Posterior vena cava (tissue), 2 donors: ENCODE measurements at places on chromosomes 12 and 14.

- DNase-seq: no peak
These were observed 594.5 kb downstream of the NRXN3 start for GRCh38 chr14:78764645-78765044.

GRCh38 chr12:6067152-6067916 lies 57.1 kb downstream of the VWF start:
- DNase-seq: no peak

- no peak for DNase-seq
These were observed 82.9 kb downstream of the BCL2L14 start for GRCh38 chr12:12153596-12153995.

DNA sequence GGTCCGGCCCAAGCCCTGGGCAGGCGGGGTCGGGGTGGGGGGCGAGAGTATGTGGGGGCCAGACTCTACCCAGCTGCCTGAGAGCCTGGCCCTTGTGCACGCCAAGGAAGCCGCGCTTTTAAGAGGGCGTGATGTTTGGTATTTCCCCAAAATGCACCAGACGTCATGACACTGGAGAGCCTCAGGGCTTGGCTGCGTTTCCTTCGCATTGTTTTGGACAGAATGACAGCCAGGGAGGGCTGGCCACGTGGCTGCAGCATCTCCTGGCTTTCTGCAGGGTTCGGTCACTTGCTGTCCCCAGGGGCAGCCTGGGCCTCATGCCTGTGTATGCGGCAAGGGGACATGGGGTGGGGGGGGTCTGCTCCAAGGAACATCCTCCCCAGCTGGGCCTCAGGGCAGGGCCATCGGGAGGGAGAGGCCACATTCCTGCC lies 16.1 kb upstream of the NUDT14 start:
- DNase-seq: no peak

GRCh38 chr12:63922474-63922873 lies 78.0 kb downstream of the SRGAP1 start:
- no peak for DNase-seq

DNA sequence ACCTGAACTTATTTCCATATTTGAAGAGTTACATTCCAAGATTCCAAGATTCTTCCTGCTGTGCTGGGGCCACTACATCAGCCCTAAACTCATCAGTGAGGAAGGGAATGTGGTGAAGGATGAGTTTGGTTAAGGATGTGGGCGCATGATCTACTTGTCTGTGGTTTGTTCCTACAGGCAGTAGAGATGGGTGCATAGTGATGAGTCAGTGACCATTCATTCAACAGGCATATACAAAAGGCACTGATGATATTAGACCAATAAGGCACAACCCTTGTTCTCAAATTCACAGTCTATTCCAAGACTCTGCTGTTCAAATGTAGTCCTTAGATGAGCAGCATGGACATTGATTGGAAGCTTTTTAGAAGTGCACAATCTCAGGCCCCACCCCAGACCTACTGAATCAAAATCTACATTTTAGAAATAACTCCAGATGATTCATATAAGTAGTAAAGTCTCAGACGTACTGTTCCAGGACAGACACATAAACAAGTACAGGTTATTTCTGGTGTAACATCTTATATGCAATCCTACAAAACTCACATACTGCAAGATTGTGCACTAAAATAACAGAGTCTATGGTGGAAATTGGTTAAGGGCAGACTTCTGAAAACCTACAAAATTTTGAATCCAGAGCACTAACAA lies 47.7 kb upstream of the MAP3K9 start:
- DNase-seq: no peak

DNA sequence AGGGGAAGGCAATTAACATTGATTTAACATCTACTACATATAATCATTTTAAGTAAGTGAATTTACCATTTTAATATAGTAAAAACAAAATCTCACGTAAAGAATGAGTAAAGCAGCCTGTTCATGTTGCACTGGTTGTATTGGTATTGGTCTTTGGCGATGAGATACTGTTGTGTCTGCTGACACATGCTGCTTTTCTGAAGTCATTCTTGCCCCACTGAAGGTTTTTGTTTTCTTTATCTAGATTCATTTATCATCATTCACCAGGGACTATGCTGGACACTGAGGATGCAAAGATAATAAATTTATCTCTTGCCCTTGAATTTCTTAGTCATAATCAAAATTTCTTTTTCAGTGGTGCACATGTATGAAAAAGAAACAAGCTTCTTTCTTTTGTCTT lies 246.2 kb upstream of the NPAS3 start:
- no peak for DNase-seq

- peak; percentile 80 for DNase-seq
These were observed at the start of gene GPD1 for GRCh38 chr12:50103767-50104321. TSS of gene GPD1 (plus strand) at chr12:50104008. CDS start at chr12:50104051, 43 bp downstream.

DNA sequence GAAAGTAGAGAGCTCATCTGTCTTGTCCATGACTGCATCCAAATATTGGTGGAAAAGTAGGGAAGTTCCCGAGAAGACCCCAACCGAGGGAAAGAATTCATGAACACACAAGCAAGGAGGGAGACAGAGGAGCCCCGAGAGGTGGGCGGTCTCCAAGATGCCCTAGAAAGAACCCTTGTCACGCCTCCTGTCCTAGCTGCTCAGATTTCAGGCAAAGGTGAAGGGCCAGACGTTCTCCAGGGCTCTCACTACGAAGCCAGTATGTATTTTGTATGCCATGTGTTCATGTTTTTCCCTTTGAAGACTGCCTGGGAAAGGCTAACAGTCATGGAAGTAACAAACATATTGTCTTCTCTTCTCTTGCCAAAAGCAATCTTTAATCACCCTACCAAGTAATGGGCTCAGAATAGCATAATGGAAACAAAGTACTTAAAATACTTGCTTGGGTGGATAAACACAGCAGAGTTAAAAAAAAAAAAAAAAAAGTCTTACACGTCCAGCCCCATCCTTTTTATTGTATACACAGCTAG lies 99.2 kb upstream of the TBX3 start:
- peak; percentile 20 for DNase-seq

GRCh38 chr14:36515896-36516718 lies 3.9 kb downstream of the NKX2-1 start:
- DNase-seq: no peak

- DNase-seq: no peak
These were observed 32.7 kb downstream of the PARP2 start for GRCh38 chr14:20376071-20376588.

DNA sequence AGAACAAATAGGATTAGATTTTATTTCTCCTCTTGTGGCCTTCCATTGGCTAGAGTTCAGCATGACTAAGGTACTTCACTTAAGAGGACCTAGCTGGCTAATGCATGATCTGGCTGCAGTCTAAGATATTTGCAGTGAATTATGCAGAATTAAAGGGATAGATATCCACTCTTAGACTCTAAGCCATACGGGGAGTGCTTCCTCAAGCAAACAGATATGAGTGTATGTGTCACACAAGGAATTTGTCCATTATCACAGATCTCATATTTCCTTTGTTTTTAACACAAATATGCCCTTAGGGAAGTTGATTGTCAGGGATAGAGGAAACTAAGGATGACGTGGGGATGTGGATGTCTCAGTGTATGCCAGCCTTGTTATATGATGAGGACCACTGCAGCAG lies 88.1 kb upstream of the DHRS4 start:
- DNase-seq: no peak

DNA sequence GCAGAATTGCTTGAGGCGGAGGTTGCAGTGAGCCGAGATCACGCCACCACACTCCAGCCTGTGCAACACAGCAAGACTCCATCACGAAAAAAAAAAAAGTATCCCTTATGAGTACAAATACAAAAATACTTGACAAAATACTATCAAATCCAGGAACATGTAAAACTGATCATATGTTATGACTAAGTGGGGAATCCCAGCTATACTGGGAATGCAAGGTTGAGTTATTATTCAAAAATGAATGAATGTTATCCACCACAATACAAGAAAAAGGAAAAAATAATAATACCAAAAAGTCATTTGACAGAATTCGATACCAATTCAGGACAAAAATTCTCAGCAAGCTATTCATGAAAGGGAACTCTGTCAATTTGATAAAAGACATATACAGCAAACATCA lies 32.6 kb downstream of the MOK start:
- no peak for DNase-seq

- no peak for DNase-seq
These were observed 71.8 kb upstream of the BCAT1 start for GRCh38 chr12:25020621-25021243.

- DNase-seq: no peak
These were observed 21.9 kb upstream of the ZFP36L1 start for GRCh38 chr14:68814539-68815297.

DNA sequence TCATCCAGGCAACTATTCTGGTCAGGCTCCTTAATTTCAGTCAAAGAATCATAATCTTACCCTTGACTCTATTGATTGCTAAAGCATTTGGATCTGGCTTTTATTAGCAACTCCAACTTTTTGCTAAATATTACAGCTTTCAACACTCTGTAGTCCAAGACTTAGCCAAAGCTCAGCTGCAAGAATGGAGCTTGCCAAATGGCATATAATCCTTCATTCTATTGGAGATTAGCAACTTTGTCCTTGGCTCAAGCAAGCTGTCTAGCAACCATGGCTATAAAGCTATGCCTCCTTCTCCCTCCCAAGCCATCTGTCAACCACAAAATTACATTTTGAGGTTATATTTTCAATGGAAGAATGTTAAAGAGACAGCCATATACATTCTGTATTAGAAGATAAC lies 23.1 kb upstream of the NID2 start:
- DNase-seq: no peak

DNA sequence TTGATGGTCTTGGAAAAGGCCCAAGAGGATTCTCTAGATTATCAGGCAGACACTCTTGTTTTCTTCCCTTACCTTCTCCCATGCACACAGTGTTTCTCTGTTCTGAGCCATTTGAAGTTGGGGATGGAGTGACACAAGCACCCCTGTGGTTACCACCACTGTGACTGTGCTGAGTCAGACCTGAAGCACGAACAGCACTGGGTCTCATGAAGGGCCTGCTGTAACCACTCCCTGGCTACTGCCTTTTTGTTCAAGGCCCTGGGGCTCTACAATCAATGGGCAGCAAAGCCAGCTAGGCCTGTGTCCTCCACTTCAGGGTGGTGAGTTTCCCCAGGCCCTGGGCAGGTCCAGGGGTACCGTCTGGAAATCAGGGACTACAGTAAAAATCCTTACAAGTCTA lies 65.5 kb downstream of the TSPAN8 start:
- DNase-seq: no peak

DNA sequence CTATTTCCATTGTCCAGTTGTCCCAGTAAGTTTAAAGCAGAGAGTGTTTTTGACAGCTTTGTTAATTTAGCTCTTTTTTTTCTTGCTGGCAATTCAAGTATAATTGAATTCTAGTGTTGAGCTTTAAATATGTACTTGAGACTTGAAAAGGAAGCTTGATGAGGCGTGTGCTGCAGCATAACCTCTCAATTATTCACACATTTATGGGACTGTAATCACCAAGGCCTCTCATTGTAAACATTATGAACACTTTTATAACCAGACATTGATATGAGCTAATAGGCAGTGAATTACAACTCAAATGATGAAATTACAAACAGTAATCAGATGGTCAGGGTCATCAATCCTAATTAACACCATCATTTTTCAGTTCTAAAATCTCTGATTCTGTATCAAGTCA lies 378.0 kb upstream of the DDHD1 start:
- DNase-seq: no peak

- no peak for DNase-seq
These were observed 35.5 kb downstream of the ATF7 start for GRCh38 chr12:53590652-53591051.

DNA sequence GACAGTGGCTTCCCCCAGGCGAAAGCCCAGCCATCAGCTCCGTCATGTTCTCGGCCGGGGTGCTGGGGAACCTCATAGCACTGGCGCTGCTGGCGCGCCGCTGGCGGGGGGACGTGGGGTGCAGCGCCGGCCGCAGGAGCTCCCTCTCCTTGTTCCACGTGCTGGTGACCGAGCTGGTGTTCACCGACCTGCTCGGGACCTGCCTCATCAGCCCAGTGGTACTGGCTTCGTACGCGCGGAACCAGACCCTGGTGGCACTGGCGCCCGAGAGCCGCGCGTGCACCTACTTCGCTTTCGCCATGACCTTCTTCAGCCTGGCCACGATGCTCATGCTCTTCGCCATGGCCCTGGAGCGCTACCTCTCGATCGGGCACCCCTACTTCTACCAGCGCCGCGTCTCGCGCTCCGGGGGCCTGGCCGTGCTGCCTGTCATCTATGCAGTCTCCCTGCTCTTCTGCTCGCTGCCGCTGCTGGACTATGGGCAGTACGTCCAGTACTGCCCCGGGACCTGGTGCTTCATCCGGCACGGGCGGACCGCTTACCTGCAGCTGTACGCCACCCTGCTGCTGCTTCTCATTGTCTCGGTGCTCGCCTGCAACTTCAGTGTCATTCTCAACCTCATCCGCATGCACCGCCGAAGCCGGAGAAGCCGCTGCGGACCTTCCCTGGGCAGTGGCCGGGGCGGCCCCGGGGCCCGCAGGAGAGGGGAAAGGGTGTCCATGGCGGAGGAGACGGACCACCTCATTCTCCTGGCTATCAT lies 663 bp downstream of the PTGER2 start:
- DNase-seq: peak; percentile 84

DNA sequence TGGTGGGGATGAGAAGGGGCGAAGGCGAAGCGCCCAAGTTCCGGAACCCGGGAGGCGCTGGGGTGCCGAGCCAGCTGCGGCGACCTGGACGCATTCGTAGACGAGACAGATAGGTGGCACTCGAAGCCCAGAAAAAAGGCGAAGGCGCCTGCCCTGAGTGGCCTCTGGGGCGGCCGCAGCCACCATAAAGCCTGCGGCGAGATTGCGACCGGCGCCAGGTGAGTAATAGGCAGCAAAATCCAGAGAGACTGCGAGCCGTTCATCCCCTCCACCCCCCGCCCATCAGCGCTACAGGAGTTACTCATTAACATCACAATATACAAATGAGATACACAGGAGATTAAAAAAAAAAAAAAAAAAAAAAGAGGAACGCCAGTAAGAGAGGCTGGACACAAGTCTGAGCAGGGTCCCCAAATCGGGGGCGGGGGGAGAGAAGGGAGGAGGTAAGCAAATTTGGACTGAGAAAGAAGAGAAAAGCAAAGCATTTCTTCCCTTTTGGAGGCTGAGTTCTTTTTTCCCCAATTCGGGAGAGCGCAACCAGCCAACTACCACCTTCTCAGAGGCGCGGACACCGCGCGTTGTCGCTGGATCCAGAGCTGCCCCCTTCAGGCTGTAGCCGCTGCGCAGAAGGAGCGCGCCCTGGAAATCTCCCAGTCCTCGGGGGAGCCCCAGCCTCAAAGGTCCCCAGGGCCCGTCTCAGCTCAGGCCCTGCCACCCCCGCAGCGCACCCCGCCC lies 15.7 kb downstream of the TBX3 start:
- peak; percentile 88 for DNase-seq

DNA sequence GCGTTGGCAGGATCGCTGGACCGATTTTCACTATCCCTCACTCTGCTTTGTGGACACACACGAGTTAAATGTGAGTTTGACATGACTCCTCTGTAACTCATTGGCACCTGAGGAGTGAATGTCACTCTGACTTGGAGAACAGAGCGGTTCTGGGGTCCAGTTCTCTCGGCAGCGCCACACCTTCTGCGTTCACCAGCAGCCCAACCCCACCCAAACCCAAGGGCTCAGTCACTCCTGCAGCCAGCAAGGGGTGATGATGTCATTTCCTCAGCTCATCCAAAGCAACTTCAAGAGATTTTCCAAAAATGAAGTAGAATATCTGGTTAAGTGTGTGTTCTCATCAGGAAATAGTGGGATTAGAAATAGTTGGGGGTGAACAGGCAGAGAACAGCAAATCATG lies 36.3 kb downstream of the ADGRD1 start:
- DNase-seq: peak; percentile 80

GRCh38 chr12:128693771-128694170 lies 130.0 kb downstream of the SLC15A4 start:
- peak; percentile 35 for DNase-seq
